ENCODE measurements at places on chromosomes 5 and 9.

DNA sequence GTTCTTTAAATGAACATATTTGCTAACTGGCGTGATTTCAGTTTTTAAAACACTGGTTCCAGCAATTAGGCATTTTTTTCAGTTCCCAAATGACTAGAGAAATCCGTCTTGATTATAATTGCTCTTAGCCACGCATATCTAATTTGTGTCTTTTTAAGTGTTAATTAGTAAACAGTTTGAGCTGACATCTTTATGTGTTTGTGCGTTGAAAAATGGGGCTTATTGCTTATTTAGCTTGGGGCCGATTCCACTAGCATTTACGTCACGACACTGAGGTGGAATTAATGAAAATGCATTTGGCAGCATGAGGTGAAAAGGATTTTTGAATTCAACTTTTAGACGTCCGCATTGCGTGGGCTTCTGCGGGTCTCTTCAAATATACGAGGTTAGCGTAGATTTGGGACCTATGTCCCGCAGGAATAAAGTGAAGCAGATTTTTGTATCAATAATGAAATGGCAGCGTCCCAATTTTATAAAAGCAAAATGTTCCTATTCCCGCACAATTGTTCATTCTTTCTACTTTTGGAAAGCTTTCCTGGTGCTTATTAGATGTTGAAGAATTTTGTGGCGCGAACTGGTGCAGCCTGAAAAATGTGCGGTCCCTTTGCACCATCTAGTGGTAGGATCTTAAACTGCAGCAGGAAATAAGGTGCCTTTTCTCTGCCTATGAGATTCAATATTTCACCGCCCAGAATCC lies 122.7 kb upstream of the LMX1B start:
- DNase-seq = peak; percentile 52

DNA sequence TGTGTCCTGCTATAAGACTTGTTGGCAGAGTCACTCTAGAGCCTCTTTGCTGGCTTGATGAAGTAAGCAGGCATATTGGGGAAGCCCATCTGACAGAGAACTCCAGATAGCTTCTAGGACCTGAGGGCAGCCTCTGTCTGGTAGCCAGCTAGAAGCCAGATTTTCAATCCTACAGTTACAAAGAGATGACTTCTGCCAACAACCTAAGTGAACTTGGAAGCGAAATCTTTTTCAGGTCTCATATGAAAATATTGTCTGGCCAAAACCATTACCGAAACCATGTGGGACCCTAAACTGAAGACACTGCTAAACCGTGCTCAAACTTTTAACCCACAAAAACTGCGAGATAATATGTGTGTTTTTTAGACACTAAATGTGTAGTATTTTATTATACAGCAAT lies 140.9 kb downstream of the MRPS30 start:
- DNase-seq = no peak

DNA sequence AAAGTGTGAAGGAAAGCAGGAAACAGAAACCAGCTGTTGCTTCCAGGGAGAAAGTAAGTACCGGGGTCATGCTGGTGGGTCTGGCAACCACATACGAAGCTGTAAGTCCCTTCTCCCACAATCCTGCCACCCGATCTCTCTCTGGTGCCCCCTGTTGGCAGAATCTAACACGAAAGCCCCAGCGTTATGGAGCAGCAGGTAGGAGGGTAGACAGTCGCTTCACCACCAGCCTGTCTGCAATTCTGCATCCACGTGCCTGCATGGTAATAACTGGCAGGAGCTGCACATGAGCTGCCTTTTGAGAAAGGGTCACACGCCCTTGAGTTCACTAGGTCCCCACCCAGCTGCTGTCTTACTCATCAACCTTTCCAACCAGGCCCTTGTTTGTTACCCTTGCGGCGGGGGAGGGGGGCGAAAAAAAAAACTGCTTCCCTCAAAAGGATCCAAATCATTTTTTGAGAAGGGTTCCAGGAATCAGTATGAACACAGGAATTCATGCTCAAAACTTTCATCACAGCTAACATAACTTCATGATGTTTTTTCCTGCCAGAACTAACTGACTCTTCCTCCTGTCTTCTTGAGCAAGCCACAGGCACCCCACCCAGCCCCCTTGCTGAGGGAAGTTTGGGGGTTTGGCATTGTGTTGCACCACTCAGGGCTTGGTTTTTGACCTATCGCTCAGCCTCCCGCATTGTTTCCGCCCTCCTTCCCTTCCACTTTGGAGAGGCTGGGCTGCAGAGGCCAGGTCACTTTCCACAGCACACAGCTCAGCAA lies 19.6 kb upstream of the TMEM252 start:
- DNase-seq = no peak

DNA sequence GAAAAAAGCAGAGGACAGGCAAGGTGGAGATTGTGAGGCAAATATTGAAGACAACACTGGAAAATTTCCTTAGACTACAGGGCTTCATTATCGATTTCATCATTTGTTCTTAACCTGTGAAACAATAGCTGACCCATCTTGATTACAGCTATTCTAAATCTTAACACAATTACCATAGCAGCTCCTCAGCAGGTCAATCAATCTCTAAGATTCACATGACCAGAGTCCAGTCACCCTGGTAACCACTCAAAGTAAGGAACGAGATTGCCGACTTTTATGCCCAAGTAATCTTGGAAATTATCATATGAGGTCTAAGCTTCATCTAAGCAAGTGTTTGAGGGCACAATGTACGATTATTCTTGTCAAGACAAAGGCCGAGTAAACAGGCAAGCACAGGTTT lies 93.8 kb downstream of the TTC39B start:
- no peak for DNase-seq

DNA sequence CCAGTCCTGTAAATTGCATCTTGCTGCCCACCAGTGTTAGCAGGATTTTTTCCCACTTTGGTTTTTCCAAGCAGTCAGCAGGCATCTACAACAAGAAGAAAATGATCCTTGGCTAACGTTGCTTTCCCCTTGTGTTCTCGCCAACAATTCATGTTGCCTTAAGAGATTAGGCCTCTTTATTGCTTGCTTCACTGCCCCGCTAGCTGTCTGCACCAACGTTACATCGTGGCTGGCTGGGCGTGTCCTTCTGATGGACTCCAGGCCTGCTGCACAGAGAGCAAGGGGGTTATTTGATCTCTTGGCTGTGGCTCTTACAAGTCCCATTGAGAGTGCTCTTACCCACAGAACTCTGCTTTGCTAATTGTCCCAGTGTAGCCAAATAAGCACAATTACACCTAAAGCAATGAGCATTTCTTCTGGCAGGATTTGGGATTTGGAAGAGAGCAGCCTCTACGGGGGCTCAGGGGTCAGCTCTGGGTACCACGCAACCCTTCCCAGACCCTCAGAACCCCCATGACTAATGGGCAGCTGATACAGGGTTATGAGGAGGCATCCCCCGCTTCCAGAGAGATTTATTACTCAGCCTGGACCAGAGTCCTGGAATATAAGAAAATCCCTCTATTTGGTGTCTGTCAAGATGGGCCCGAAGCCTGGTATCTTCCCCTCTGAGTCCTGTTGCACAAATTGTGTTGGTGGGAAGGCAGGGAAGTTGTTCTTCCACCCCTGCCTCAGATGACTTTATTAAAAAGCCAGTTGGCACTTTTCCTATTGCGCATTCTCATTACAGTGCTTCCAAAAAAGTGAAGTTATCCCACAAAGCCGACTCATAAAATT lies 17.6 kb downstream of the DCANP1 start:
- no peak for DNase-seq

- DNase-seq = no peak
Measured at GRCh38 chr5:175447571-175447970, 3.6 kb upstream of the DRD1 start.

DNA sequence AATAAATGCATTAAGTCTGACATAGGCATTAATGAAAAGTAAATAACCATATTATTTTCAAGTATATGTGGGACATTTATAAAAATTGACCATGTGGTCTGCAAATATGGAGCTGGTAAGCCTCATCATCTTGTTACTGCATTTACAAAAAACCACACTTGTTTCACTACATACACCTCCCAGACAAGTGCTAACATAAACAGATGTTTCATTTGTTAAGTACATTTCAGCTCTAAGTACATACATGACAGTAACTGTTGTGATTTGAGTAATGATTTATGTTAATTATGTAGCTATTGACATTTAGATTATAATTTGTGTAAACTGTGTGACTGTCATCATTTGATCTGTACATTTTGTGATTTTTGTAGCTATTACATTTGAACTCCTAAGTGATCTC lies 13.9 kb downstream of the IDNK start:
- DNase-seq = no peak

DNA sequence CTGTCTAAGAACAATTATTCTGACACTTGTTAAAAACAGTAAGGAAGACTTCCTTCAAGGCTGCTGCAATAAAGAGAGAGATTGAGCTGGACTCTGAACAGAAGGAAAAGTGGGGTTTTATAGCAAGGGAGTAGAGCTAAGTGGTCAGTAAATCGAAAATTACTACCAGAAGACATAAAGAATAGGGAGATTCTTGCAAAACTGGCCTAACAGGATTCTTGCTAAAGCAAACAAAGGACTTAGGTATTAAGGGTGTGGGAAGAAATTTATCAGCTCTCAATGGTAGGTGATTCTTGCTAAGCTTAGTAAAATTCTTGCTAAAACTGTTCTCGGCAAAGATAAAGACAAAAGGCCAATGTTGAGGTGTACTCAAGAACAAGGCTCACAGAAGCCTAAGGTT lies 300.5 kb downstream of the SLCO4C1 start:
- peak; percentile 76 for DNase-seq

- DNase-seq = no peak
Measured at GRCh38 chr5:131366428-131366827, 102.6 kb downstream of the CDC42SE2 start.

GRCh38 chr5:54388811-54389210 lies 66.7 kb upstream of the HSPB3 start:
- no peak for DNase-seq

- no peak for DNase-seq
Measured at GRCh38 chr5:168659286-168659847, 80.2 kb upstream of the PANK3 start.

GRCh38 chr5:40266952-40267351 lies 412.8 kb upstream of the PTGER4 start:
- peak; percentile 63 for DNase-seq

DNA sequence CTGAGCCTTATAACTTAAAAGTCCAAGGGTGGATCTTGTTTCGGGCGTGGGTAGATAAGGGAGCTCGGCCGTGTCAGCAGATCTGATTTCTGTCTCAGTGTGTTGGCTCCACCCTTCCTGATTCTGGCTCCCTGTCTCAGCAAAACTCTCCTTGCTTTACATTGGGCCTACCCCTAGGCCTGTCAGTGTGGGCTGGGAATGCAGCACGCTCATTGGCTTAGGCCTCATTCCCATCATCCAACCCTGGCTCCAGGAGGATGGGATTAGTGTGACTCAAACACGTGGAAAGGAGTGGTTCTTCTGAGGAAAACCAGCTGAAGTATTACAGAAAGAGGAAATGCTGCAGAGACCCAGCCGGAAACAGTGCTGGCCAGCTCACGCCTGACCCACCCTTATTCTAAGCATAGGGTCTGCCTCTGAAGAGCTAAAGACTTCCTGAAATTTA lies 59.9 kb downstream of the ZFAND5 start:
- peak; percentile 99 for DNase-seq

GRCh38 chr5:135069016-135069770 lies 35.2 kb upstream of the PITX1 start:
- no peak for DNase-seq

DNA sequence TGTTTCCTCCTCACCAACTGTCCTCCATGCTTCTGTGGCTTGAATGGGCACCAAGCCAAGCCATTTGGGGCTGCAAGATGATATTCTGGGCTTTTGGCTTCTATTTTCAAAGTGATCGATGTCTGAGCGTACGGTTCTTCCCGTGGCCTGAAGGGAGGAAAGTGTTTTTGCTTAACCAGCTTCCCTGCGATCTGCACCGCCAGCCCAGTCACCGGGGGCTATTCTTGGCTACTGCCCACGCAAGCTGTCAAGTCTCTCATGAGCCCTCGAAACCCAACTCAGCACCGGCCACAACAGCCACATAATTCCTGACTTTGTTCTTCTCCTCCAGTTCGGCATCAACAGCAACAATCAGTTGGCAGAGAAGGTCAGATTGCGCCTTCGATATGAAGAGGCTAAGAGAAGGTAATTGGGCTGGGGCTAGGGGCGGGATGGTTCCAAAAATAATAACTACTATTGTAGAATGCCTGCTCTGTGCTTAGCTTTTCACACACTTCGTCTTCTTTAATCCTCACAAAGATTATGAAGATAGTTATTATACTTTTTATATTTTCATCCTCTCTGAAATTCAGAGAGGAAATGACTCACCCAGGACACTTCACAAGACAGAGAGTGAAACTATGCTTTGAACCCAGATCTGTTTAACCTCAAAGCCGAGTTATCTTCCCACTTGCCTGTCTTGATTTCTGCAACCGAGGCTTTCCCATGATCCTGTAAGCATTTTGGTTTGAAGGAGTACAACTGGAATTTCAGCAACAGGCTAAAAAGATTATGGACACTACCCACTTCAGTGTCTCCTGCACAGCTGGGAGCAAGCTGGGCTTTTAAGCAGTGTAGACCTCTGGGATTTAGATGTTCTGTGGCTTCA lies 76.4 kb upstream of the RARS1 start:
- DNase-seq = peak; percentile 44

- DNase-seq = peak; percentile 43
Measured at GRCh38 chr5:133336121-133336968, 276.0 kb downstream of the FSTL4 start.

GRCh38 chr9:137740312-137740711 lies 121.5 kb downstream of the EHMT1 start:
- DNase-seq = no peak

GRCh38 chr5:73444499-73445438 lies 3.8 kb downstream of the FOXD1 start:
- no peak for DNase-seq

DNA sequence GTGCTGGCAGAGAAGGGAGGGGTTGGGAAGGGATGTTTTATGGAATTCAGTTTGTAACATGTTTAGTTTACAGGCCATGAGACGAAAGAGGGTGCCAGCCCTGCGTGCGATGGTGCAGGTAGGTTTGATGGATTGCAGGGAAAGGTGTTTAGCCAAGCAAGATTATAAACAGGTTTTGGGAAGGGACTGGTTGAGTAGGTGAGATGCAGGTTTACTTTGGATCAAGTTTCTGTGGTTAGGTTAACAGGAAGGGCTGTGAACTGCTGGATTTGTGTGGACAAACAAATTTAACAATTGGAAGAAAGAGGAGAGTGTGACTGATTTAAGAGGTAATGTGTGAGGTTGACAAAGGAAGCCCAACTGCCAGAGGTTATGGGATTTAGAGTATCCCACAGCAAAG lies 32.6 kb upstream of the GPX3 start:
- peak; percentile 45 for DNase-seq

GRCh38 chr9:109791747-109792146 lies 11.7 kb downstream of the PALM2AKAP2 start:
- DNase-seq = no peak
